Activated CD4-positive, alpha-beta T cell treated with anti-CD3 and anti-CD28 coated beads, Interleukin-2, amount 10 ng/mL, durations not matched to agents 24 days and 14 days (primary cell): ENCODE measurements at places on chromosomes 6 and 20.

GRCh38 chr20:63682384-63683139 lies 13.9 kb upstream of the TNFRSF6B start:
- H3K4me3 ChIP-seq: no peak overlapping the region
- DNase-seq: no peak
- no peak overlapping the region for H3K27ac ChIP-seq
- H3K27me3 ChIP-seq: no peaks in the 10 kb centered on the region

DNA sequence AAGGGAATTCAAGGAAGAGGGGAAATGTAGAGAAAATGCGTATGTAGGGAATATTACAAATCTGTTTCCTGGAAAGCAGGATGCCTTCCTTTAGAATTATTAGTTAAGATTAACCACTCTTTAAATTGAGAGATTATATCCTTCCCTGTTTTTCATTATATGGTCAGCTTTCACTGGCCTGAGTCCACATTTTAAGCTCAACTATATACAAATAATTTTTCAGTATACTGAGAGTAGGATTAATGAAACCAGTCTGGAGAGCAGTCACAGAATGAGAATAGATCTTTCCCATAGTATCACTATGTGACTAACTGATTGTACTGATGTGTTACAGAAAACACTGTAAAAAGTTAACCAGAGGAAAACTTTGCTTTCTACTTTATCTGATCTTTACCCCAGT lies 306.3 kb downstream of the LAMA2 start:
- peaks cover 2% of the 10 kb centered on the region for H3K27me3 ChIP-seq
- no peaks in the 10 kb centered on the region for H3K4me1 ChIP-seq
- no peaks in the 10 kb centered on the region for H3K36me3 ChIP-seq
- no peak overlapping the region for H3K4me3 ChIP-seq

DNA sequence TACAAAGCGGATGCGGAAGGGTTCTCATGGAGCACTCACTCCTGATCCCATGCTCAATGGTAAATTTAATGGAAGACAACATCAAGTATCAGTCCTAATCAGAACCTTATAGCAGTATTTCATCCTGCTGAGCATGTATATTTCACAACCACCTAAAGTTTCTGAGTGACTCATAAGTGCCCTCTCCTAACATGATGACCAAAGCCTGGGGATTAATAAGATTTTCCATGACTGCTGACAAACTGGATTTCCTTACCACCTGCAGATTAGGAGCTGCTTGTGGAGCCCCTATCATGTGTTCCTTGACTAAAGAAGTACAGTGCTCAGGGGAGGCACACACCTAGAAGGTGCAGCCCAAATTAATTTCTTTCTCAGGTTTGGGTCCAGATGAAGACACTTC lies 112.8 kb downstream of the INSM1 start:
- H3K4me3 ChIP-seq: peak overlapping the region; percentile 39
- DNase-seq: no peak
- peak overlapping the region; percentile 89 for H3K27ac ChIP-seq
- peaks cover 40% of the 10 kb centered on the region for H3K36me3 ChIP-seq
- H3K4me1 ChIP-seq: peaks cover 36% of the 10 kb centered on the region

- no peak for DNase-seq
- H3K27me3 ChIP-seq: no peaks in the 10 kb centered on the region
- peaks cover 35% of the 10 kb centered on the region for H3K4me1 ChIP-seq
- peaks cover 73% of the 10 kb centered on the region for H3K36me3 ChIP-seq
- no peak overlapping the region for H3K4me3 ChIP-seq
Measured at GRCh38 chr6:17665132-17665531, 41.6 kb downstream of the NUP153 start.

DNA sequence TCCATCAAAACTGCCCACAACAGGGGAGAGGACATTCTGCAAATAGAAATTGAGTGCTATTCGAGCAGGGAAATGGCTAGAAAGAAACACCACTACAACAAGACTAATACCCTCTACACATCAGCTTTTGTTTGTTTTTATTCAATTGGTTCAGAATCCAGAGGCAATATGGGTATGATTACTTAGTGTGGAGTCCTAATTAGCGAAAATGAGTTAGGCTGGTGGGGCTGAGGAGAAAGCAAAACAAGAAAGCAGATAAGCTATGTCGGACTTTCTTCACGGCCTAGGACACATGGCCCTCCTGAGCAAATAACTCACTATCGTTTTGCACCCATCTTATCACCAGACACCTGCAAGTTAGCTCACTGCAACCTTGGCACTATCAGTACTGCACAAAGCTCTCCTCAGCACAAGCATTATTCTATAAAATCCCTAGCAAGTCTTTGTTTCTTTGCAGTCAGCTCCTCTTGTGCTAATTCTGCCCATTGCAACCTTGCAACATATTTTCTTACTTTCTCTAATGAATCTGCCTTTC lies 31.3 kb upstream of the SH3BGRL2 start:
- no peak overlapping the region for H3K4me3 ChIP-seq
- no peaks in the 10 kb centered on the region for H3K4me1 ChIP-seq
- H3K36me3 ChIP-seq: no peaks in the 10 kb centered on the region
- H3K27ac ChIP-seq: no peak overlapping the region
- DNase-seq: no peak
